Body of pancreas (tissue), 4 donors: ENCODE measurements at places on chromosomes 13 and 19. TPM values are rescaled to one million over a fixed set of nuclear protein-coding genes. Genes with fewer than 3 reads are reported as not detected.

Gene OLFM2
- total RNA-seq = 11.9 TPM

Gene APOC4
- not detected for total RNA-seq

Gene HCST
- total RNA-seq = 5.2 TPM

Gene ATP7B
- total RNA-seq = 6.9 TPM

Gene VSIG10L
- 0.78 TPM for total RNA-seq

Gene GAMT
- total RNA-seq = 70.2 TPM

Gene UBAC2
- total RNA-seq = 21.4 TPM

Gene CBY2
- not detected for total RNA-seq
